Right hindlimb (tissue), 1 donor: ENCODE measurements at places on chromosomes 6 and 20.

- no peak for DNase-seq
Observed at GRCh38 chr20:37285664-37286374, 3.6 kb upstream of the MANBAL start.

DNA sequence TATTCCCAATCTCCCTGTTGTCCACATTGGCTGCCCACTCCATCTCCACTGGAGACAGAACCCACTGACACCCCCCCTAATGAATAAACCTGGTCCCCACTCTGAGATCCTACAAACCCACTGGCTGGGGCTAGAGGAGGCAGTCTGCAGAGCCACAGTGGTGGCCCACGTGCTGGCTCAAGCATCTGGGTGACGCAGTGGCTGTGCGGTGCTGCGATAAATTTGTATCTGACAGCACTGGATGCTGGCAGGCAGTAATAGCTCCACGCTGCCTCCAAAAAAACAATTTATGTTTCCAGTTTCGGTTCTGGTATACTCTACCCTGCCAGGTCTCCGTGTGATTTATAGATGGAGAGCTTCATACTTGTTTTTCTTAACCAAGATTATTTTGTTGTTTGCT is 87.1 kb upstream of the SYNDIG1 start:
- no peak for DNase-seq

DNA sequence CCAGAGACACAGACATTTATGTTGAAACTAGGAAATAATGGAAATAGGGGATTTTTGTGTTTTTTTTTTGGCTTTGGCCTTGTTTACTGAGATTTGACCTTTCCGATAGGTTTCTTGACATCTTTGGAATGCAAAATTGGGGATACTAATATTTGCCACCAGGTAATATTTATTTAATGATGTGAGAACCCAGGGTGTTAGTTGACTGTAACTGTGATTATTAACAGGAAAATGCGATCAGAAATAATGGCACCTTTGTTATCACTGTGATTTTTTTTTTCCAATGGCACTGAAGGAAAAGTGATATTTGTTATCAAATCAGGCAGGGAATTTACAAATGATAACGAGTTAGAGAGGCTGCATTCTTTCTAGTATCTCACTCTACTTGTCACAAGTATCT is 330.5 kb downstream of the SOX4 start:
- no peak for DNase-seq

- no peak for DNase-seq
Observed at GRCh38 chr20:4717816-4718570, 3.7 kb upstream of the PRND start.

- DNase-seq: no peak
Observed at GRCh38 chr6:16334671-16335070, 96.3 kb downstream of the GMPR start.

GRCh38 chr6:13425270-13425873 is 62.0 kb downstream of the GFOD1 start:
- DNase-seq: no peak

GRCh38 chr6:7675353-7675945 is 50.5 kb upstream of the BMP6 start:
- DNase-seq: no peak

DNA sequence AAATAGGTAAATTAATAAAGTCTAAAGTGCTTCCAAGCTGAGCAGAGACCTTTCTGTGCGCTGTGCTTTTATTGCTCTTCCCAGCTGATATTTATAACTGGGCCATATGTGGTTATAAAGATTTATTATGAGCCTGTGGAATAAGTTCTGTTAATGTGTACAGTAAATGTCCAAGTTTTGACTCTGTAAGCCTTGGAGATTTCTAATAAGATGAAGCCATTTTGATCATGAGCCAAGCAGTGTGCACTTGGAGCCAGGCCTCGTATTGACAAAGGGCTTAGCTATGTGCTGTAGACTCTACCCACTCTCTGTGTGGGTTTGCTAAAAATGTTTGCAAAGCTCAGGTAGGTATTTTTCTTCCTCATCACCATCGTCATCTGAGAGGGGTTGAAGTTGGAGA is 361.1 kb downstream of the FOXA2 start:
- DNase-seq: no peak

GRCh38 chr6:165925474-165926156 is 242.0 kb downstream of the TBXT start:
- DNase-seq: no peak

DNA sequence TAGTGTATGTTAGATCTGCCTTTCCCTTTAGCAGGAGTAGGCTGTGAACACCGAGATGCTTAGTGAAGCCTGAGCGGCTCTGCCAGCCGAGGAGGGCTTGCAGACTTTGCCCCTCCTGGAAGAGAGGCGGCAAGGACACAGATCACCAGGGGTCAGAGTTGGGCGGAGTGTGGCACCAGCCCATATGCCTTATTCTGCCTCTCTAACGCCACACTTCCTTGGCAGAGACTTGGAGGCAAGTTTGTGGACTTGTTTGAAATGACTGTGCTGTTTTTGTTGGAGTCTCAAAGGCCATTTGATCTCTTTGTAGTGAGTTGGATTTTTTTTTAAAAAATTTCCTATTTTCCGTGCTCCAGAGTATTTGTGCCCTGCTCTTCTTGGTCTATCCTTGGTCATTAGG is 44.5 kb upstream of the CLDN20 start:
- DNase-seq: no peak

- no peak for DNase-seq
Observed at GRCh38 chr6:41646026-41646795, 7.9 kb downstream of the MDFI start.

- no peak for DNase-seq
Observed at GRCh38 chr6:136108361-136108945, 141.7 kb downstream of the MTFR2 start.

DNA sequence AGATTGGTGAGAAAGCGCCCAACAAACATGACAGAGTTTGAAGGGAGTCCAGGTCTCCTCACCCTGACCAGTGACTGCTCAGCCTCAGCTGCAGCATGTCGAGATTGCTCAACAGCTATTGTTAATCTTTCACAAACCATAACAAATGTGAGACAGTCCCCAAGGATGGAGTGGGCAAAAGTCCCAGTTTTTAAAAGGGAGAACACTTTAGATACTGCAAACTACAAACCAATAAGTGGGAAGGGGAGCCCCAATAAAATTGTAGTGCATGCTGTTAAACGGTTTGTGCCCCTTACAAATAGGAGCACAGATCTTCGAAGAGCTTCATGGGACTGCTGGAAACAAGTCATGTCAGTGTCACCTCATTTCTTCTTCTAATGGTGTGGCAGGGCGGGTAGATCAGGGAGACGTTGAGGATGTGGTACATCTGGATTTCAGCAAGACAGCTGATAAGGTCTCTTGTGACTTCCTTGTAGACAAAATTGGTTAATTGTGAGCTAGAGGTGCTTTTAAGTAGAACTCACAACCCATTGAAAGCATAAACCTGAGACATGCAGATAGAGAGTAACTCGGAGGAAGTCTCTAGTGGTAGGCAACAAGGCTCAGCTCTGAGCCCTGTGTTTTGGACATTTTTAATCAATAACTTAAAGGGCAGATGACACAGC is 134.0 kb upstream of the ARMC2 start:
- DNase-seq: peak; percentile 61

GRCh38 chr6:169240125-169240524 is 13.5 kb downstream of the THBS2 start:
- DNase-seq: peak; percentile 31

DNA sequence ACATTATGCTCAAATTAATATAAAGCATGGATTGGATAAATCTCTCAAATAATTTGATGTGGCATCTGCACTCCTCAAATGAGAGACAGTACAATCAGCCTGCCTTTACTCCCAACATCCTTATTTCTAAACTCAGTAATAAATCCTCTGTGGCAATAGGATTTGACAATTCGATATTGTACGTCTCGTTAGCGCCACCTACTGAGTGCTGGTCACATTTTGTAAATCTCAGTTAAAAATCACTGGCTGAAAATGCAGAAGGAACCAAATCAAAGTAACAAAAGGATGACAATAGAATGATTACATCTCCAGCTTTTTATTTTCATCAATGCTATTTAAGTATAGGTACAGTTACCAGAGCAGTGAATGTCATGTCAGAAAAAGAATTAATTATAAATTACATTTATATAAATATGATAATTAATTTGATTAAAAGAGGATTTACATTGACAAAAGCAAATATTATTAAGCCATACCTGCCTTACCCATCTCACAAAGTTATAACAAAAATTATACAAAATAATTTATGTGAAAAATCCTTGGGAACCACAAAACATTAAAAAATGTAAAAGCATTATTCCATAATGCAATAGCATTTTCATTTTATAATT is 20.2 kb upstream of the GJE1 start:
- DNase-seq: peak; percentile 55

DNA sequence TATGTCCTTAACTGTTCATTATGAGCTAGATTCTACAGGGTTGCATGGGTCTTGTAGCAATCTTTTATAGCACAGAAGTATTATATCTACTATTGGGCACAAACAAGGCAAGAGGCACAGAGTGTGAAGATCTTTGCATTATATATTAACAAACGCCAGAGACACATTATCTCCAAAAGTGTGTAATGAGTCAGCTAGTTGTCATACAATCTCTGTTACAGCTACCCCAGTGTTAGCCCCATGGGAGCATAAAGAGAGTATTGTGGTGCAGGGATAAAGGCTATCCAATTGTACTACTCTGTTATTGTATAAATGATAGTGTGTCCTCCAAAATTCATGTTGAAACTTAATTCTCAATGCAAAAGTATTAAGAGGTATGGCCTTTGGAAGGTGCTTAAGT is 148.4 kb upstream of the RIMS1 start:
- DNase-seq: no peak

- DNase-seq: no peak
Observed at GRCh38 chr6:156028335-156029131, 572.9 kb upstream of the NOX3 start.

GRCh38 chr6:6333501-6333900 is 13.0 kb upstream of the F13A1 start:
- DNase-seq: no peak

DNA sequence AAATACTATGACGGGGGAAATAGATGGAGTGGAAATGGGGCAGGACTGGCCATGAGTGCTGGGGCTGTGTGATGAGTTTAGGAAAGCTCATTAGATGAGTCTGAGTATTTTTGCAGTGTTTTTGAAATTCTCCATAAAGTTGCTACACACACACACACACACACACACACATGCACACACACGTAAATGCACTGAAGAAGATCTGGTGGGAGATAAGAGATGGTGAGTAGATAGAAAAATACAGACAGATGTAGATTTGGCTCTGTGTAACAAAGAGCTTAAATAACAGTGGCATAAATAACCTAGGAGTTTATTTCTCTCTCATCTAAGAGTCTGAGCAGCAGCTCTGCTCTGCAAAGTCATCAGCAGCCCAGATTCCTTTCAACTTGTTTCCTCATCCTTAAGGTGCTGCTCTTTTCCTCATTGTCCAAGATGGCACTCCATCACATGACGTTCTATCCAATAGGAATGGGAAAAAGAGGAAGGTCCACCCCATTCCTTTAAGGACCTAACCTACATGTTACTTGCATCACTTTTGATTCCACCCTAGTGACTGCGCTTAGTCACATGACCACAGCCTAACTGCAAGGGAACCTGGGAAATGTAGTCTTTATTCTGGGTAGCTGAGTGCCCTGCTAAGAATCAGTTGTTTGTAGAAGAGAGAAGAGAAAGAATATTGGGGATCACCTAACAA is 76.4 kb downstream of the EYA2 start:
- DNase-seq: no peak

DNA sequence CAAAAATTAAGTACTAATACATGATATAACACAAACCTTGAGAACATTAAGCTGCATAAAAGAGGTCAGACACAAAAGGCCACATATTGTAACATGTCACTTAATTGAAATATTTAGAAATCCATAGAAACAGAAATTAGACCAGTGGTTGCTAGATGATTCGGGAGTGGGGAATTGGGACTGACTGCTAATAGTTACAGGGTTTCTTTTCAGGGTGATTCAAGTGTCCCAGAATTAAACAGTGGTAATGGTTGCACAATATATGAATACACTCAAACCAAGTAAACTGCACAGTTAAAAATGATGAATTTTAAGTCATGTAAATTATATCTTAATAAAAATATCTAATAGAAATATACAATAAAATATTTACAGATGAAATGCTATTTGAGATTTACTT is 174.5 kb downstream of the WDR27 start:
- DNase-seq: no peak

DNA sequence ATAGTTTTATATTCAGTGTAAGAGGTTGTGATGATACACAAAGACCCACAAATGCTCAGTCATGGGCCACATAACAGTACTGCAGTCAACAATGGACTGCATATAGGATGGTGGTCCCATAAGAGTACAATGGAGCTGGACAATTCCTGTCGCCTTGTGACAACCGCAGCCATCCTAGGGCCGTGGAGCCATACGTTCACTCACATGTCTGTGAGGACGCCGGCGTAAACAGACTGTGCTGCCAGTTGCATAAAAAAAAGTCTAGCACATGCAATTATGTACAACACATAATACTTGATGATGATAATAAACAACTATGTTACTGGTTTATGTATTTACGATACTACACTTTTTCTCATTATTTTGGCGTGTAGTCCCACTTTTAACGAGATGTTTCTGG is 30.9 kb downstream of the BFSP1 start:
- DNase-seq: no peak

GRCh38 chr6:83354747-83355146 is 76.1 kb downstream of the ME1 start:
- DNase-seq: no peak

- DNase-seq: no peak
Observed at GRCh38 chr6:115544765-115545671, 515.7 kb downstream of the FRK start.

DNA sequence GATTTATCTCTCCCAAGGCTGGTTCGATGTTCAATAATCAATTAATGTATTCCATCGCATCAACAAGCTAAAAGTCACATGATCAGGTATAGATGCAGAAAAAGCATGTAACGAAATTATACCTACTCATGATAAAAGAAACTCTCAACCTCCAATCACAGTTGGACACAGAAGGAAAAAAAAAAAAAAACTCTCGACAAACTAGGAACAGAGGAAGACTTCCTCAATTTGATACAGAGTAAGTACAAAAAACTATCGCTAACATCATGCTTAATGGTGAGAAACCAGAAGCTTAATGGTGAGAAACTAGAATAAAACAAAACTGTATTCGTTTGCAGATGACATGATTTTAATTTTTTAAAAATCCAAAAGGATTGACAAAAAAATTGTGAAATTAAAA is 62.0 kb upstream of the SMIM29 start:
- DNase-seq: no peak

- DNase-seq: no peak
Observed at GRCh38 chr20:32808438-32808837, 11.3 kb upstream of the MAPRE1 start.

GRCh38 chr6:150940941-150941340 is 75.4 kb downstream of the MTHFD1L start:
- DNase-seq: peak; percentile 49

GRCh38 chr20:12627485-12627884 is 381.3 kb upstream of the SPTLC3 start:
- DNase-seq: no peak
